NCI-H1105 (cell line): ENCODE measurements at places on chromosomes 12 and 14.

- no peak for DNase-seq
These were observed 122.1 kb downstream of the CALM1 start for GRCh38 chr14:90518941-90519256.

GRCh38 chr14:22305607-22306006, 283.4 kb downstream of the DAD1 start:
- no peak for DNase-seq

GRCh38 chr14:61472011-61472672, 150.8 kb downstream of the PRKCH start:
- DNase-seq = no peak

- no peak for DNase-seq
These were observed 91.9 kb upstream of the RESF1 start for GRCh38 chr12:31867292-31867691.

DNA sequence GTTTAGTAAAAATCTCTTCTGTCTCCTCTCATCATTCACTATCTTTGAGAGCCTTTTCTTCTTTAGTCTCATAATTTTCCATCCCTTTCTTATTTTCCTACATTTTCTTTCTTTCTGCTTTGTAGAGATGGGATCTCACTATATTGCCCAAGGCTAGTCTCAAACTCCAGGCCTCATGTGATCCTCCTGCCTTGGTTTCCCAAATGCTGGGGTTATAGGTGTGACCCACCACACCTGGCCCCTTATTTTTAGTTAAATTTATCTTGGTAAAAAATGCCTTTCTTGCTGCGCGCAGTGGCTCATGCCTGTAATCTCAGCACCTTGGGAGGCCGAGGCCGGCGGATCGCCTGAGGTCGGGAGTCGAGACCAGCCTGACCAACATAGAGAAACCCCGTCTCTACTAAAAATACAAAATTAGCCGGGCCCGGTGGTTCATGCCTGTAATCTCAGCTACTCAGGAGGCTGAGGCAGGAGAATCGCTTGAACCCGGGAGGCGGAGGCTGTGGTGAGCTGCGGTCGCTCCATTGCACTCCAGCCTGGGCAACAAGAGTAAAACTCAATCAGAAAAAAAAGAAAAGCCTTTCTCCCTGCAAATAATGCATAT, 996 bp downstream of the SLC2A3 start:
- no peak for DNase-seq

- no peak for DNase-seq
These were observed 21.9 kb downstream of the CDK17 start for GRCh38 chr12:96378319-96378718.

GRCh38 chr12:47811581-47812484, 7.9 kb downstream of the HDAC7 start:
- no peak for DNase-seq

DNA sequence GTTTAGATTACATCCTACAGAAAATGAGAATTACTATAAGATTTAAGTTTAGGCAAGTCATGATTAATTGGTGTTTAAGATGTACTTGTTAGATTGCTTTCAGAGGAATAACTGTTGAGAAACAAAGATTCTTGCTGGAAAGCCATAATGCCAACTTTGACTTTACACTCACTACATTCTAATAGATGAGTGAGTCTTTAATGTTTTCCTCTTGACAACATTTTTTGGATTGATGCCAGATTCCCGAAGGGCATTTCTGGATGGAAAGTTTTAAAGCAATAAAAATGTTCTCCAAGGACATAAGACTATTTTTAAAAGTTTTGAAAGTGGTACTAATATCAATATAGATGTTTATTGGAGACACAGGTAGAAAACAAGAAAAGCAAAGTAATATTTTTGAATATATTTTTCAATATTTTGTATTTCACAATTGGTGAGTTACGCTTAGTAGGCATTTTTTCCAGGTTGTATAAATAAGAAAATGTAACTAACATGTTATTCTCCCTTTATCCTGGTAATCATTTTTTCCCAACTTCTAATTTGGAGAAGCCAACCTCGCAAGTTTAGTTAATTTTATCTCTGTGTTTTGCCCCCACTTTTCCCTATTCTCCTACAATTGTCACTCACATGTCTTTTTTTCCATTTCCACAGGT, 307.3 kb downstream of the CEP128 start:
- no peak for DNase-seq

- DNase-seq = peak; percentile 13
These were observed 8.5 kb upstream of the PLEKHH1 start for GRCh38 chr14:67524634-67524963.

- no peak for DNase-seq
These were observed 35.1 kb downstream of the TMBIM6 start for GRCh38 chr12:49776413-49776812.

GRCh38 chr12:91746976-91747375, 398.7 kb downstream of the BTG1 start:
- DNase-seq = no peak

DNA sequence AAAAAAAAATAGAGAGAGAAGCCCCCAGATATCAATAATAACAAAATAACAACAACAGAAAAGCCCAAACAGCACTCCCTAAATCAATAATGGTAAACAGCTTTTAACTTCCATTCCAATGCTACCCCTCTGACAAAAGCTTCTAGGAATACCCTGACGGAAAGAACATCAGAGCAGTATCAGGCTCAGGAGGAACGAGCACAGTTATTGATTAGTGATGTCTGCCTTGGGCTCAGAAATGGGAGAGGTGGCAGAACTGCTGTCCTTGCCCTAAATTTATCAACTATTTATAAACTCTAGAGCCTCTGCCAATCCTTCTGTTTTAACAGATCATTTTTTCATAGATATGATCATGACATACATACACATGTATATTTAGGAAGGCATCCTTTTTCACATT, 41.9 kb downstream of the P2RX4 start:
- DNase-seq = no peak
